ENCODE measurements at places on chromosomes 7 and 10. TPM values are rescaled to one million over a fixed set of nuclear protein-coding genes. Genes with fewer than 3 reads are reported as not detected.

- no peak for DNase-seq
Observed at GRCh38 chr7:130227883-130228575, 20.4 kb downstream of the SSMEM1 start.

- DNase-seq, result no peak
Observed at GRCh38 chr7:149063476-149063875, 27.0 kb downstream of the ZNF786 start.

GRCh38 chr10:123645016-123645415 is 21.1 kb upstream of the GPR26 start:
- no peak for DNase-seq

DNA sequence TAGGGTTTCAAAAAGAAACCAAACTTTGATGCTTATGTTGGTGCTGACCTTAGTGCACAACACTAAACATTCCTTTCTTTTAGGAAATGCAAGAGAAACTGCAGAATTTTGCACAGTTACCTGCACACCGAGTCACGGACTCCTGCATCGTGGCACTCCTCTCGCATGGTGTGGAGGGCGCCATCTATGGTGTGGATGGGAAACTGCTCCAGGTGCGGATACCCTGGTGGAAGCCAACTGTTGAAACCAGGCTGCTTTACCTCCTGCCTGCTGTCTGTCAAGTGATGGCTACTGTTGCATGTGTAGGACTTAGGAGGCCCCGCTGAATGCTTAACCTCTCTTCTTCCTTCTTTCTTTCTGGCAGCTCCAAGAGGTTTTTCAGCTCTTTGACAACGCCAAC is 11.7 kb downstream of the CASP2 start:
- DNase-seq, result peak; percentile 28

- DNase-seq, result no peak
Observed at GRCh38 chr10:114499630-114500190, 95.4 kb upstream of the AFAP1L2 start.

- DNase-seq, result peak; percentile 43
Observed at GRCh38 chr10:80924063-80924952, 386.6 kb downstream of the SH2D4B start.

DNA sequence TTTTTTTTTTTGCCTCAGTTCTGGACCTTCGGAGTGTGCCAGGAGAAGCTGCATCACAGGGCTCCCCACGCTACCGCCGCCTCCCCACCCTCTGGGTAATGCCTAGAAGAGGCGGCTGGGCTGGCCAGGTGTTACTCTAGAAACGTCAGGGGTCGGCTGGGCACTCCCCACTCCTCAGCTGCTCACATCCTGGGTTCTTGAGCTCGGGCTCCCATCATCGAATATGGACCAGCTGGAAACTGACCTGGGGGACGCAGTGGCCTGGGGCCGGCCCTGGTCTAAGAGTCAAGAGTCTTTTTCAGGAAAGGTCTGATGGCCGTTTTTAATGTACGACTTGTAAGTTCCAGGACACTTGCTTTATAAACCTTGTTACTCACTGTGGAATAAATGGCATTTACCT is 326.5 kb downstream of the WDR37 start:
- no peak for DNase-seq

DNA sequence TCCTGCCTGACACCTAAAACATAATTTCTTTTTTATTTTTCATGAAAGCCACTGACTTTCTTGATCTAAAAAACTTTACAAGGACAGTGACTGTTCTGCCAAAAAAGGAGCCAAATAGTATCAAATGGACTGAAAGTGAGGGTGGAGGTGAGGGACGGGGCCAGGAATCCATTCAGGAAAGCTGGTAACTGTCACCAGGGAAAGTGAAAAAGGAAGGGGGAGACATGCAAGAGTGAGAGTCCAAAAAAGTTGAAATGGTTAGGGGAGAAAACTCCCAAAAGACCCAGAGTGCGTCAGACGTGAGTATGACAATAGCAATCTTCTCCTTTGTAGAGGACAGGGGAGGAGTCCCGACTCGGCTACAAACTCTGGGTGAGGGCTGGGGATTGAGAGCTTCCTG is 2.9 kb upstream of the PRAP1 start:
- no peak for DNase-seq

DNA sequence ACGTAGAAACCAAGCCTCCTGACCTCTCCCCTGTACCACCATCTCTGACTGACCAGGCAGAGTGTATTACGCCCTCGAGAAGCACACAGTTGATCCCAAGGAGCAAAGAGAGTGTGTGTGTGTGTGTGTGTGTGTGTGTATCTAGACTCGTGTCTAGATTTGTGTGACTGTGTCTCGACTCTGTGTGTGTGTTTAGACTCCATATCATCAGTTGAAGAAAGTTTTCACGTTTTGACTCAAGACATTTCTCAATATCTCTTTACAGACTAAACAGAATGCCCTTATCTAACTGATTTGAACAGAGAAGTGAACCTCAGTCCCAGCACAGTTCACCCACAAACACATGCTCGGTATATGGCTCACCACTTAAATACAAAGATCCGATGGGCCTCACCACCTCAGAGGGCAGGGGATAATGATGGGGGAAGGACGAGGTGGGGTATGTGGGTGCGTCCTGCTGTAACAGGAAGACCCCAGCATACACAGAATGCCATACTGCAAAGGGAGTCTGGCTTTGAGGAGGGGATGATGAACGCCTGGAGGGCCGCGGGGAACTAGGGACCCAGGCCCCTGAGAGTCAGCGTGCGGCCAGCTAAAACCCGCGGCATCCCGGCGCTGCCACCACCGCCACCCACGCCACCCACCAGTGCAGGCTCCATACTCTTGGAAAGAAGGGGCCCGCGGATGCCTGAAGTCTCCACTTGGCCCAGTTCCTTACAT is 780 bp downstream of the ALDH18A1 start:
- DNase-seq, result no peak

- peak; percentile 84 for DNase-seq
Observed at GRCh38 chr10:125060826-125061556, 99.4 kb downstream of the CTBP2 start.

GRCh38 chr10:65342245-65342644 is 1583.6 kb upstream of the LRRTM3 start:
- DNase-seq, result no peak

- no peak for DNase-seq
Observed at GRCh38 chr7:69109246-69109645, 489.0 kb upstream of the AUTS2 start.

Gene TMEM213
- not detected for polyA plus RNA-seq

Gene IDE
- polyA plus RNA-seq, result 14.9 TPM

Gene BHLHA15
- not detected for polyA plus RNA-seq

Gene PRR15
- polyA plus RNA-seq, result 0.27 TPM

Gene HABP2
- polyA plus RNA-seq, result 0.30 TPM

Gene UNCX
- not detected for polyA plus RNA-seq

Gene MCM10
- polyA plus RNA-seq, result 0.11 TPM

Gene AGBL3
- polyA plus RNA-seq, result 0.83 TPM

Gene HIF1AN
- 8.2 TPM for polyA plus RNA-seq

Data from heart left ventricle (tissue), 16 donors.